ENCODE measurements at places on chromosomes 5 and 9.

DNA sequence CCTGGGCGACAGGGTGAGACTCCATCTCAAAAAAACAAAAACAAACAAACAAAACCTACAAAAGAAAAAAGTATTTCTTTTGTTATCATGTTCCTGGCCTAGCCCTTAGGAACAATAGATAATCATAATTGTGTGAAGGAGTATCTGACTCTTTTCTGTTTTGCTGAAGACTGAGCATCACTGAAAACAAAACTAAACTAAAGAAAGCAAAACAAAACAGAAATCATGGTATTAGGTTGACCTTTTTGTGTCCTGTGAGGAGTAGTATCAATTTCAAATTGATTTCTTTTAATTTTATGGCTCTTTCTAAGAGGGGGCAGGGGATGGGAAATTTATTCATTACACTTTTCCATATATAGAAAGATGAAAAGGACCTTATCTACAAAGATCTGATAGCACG is 246.0 kb downstream of the YTHDC2 start:
- DNase-seq, result no peak

- no peak for DNase-seq
These were observed 252.9 kb upstream of the SLC24A2 start for GRCh38 chr9:20041697-20042081.

GRCh38 chr5:126446498-126447224 is 23.5 kb downstream of the GRAMD2B start:
- DNase-seq, result peak; percentile 84

DNA sequence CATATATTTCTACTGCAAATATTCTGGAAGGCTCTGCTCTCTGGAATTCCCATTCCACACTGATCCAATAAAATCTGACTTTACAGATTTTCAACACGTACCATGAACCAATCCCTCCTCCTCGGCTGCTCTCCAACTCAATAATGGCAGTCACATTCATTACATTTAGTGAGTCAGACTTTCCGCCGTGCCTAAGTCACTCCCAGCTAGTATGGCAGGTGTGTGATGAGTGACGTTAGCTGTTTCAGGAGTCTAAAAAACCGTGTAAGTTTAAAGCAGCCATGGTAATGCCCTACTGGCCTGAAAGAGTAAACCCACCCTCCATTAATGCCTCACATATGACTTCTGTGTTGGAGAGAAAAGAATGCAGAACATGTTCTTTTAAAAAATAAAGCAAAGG is 3.3 kb downstream of the FBN2 start:
- no peak for DNase-seq

DNA sequence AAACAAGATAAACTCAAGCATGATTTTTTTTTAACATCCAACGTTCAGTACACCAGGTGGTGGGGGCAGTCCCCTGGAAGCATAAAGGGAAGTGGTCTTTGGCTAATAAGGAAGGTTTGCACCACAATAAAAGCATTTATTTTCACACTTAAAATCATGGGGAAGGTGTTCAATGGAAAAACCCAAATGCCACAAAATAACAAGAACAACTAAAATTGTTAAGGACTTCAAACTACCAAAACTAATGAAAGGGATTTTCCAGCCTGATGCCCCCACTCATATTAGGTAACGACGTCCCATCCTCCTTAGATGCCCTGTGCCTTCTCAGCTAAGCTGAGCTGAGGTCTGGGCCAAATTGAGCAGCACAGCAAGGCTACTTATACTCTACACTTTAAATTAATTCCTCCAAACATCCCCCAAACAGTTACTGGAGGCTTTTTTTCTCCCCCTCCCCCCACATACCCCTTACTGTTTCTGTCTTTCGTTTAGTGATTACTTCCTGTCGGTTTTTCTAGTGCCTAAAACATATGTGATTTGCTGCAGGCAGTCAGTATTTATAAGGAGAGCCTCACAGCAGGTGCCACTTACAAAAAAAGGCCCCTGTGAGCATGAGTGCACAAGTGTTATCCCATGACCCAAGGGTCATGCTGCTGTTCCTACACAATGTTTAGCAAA is 259.7 kb upstream of the ZNF608 start:
- DNase-seq, result no peak

DNA sequence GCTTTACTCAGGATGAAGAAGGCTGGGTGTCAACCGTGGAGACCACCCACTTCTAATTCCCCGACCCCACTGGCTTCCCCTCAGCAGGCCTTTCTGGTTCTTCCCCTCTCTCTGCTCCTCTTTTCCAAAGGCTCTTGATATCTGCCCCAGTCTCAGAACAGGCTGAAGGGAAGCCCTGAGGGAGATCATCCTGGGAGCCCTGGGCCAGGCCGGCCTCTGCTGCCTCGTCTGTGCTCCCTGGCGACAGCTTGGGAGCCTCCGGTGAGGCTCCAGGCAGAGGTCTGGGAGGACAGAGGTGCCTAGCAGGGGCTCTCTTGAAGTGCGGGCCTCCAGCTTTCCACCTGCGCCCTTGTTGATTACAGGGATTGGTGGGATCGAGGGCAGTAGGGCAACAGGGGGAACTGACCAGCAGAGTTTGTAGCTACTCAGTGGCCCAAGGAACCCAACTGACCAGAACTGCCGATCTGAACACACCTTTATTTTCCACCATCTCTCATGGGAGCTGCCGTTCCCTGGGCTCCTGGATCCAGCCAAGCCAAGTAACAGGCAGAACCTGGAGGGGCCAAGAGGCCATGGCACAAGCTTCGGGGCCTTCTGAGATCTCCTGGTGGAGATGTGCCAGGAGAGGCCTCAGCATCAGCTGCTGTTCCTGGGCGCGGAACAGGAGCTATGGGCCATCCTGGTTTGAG is 198.5 kb downstream of the CACNA1B start:
- DNase-seq, result no peak

DNA sequence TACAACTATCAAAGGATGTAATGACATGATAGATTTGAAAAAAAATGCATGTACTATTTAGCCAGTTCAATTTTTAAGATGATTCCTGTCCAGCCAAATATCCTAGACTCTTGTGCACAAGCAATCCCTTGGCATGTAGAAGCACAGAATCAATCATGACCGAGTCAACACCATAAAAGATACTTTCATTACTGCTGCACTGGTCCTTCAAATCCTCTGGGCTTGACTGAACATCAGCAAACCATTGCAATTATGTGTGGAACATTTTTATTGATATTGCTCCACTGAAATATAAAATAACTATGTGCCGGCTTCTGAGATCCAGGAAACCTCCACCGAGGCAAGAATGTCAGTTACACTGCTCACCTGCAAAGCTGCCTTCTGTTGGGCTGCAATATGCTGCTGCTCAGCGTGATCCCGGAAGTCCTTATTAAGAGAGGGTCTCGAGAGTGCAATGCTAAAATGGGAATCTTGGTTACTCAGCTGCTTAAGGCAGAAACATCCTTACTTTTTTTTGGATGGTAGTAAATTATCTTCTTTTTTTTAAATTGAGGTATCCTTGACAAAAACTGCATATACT is 28.7 kb downstream of the INIP start:
- DNase-seq, result no peak

DNA sequence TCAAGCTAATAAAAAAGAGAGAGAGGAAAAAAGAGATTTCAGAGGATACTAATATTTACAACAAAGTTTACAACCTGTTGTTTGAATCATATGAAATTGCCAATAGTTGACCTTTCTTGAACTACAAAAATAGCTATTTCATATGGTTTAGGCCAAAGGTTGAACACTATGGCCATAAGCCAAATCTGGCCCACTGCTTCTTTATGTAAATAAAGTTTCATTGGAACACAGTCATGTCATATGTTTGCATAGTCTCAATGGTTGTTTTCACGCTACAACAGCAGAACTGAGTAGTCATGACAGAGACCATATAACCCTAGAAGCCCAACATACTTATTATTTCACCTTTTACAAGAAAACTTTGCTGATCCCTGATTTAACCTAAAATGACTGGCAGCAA is 20.9 kb downstream of the SEMA5A start:
- no peak for DNase-seq

GRCh38 chr9:126806336-126806735 is 1.5 kb downstream of the ZBTB43 start:
- DNase-seq, result no peak
